ENCODE measurements at places on chromosomes 16 and 17.

DNA sequence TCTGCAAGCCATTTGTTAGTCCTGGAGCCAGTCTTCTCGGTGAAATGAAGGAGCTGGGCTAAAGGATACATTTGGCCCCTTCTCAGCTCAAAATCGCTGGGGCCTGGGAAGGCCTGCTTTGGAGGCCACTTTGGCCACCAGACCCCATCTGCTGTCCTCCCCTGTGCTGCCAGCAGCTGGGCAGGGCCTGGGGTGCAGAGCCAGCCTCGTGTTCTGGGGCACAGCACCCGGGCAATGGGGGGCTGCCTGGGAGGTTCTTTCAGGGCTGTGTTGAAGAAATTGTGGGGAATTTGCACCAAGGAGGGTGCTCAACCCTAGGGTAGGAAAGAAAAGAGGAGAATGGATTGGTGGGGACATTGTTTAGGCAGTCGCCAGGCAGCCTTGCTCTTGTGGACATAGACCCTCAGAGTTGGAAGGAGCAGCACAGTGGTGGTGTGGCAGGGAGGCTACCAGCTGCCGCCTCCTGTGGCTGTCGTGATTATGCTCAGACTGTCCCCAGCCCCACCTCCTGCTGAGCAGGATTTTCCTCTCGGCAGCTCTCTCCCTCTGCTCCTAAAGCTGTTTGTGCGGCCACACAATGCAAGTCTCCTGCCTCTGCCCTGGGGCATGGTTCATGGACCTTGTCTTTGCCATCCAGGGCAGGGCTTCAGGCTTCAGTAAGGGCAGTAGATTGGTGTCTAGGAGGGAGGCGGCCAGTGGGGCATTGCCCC, 174.8 kb downstream of the NTN1 start:
- DNase-seq: no peak

- DNase-seq: peak; percentile 57
These were observed 5.4 kb upstream of the LHX1 start for GRCh38 chr17:36931697-36932382.

GRCh38 chr17:81846743-81847689, 12.2 kb upstream of the PPP1R27 start:
- DNase-seq: no peak

DNA sequence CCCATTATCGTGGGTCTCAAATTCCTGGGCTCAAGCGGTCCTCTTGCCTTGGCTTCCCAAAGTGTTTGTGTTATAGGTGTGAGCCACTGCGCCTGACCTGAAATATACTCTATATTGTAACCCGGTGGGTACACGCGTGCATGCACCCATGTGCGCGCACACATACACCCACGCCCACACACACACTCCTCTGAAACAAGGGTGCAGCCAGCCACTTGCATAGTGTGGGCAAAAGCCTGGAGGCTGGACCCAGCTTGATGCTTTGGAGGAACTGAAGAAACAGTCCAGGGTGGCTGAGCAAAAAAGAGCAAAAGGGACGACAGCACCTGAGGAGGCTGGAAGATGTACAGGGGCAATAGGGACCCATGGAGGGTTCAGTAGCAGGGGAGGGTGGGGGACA, 29.9 kb downstream of the NAGPA start:
- DNase-seq: no peak

GRCh38 chr16:578870-579405, 9.2 kb downstream of the PIGQ start:
- DNase-seq: no peak

- peak; percentile 12 for DNase-seq
These were observed 1032.2 kb downstream of the CDH11 start for GRCh38 chr16:64089697-64090096.

DNA sequence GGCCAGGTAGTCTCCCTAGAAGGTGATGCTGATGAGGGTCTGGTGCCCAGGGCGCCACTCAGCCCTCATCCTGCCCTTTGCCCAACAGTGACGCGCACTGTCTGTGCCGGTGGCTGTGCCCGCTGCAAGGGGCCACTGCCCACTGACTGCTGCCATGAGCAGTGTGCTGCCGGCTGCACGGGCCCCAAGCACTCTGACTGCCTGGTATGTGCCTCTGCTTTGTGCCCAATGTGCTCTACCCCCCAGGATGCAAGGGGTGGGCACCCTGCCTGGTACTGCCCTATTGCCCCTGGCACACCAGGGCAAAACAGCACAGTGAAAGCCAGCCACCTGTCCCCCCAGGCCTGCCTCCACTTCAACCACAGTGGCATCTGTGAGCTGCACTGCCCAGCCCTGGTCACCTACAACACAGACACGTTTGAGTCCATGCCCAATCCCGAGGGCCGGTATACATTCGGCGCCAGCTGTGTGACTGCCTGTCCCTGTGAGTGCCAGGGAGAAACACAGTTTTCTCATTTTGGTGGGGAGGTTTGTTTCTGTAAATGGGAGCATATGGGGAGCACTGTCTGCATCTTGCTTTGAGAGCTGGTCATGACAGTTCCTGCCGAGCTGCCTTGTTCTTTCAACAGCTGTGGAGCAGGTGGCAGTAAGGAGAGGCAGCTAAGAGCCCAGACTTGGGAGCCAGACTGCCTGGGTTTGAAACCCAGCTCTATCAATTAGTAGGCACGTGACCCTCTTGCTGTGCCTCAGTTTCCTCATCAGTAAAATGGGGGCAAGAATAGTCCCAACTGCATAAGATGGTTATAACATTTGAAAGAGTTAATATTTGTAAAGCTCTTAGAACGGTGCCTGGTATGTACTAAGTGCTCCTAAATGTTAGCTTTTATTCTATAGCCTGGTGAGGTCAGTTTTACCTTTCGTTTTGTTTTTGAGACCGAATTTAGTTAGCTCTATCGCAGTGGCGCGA, 10.4 kb downstream of the ERBB2 start:
- no peak for DNase-seq

DNA sequence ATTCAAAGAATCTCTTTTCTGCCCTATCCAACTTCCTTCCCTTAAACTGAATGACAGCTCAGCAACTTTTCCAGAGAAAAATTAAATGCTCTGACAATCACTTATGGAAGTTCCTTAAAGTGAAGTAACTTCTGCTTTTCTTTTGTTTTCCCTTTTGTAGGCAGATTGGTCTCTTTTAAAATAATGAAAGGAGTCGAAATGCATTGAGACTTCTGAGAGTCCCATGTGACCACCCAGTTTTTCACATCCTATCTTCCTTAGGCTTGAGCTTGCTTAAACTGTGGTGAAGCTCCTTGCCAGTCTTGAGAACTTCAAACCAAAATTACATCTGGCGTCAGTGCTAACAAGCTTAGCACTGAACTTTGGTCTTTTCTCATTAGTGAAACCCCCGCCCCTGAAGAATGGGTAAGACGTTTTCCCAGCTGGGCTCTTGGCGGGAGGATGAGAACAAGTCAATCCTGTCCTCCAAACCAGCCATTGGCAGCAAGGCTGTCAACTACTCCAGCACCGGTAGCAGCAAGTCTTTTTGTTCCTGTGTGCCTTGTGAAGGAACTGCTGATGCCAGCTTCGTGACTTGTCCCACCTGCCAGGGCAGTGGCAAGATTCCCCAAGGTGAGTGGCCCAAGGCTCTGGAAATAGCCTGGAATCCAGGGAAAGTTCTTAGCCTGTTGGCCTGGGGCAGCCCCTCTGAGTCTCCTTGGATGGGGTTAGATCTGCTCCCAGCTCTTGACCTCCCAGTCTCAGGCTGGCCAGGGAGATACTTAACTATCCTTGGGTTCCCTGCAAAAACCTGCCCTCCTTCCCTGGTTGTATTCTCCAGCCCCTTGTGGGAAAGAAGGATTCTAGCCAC, 1.2 kb downstream of the TMEM106A start:
- no peak for DNase-seq

- DNase-seq: no peak
These were observed 8.6 kb downstream of the CYB561 start for GRCh38 chr17:63437287-63438091.

GRCh38 chr17:30274887-30275286, 16.9 kb downstream of the BLMH start:
- no peak for DNase-seq

DNA sequence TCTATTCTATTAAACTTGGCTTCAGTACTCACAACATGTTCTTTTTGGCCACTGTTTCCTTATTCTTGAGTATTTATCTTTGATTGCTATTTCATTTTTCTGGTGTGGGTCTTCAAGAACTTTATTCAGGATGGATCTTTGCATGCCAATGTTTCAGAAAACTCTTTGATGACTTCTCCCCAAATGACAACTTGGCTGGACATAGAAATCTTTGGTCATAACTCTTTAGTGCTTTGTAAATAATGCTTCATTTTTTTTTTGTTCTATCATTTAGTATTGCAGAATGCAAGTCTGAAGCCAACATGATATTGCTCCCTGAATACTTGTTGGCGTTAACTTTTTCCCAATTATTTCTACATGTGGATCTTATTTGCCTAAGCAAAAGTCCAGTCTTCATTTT, 103.6 kb upstream of the HS3ST2 start:
- DNase-seq: no peak

GRCh38 chr16:13426269-13426668, 493.7 kb upstream of the ERCC4 start:
- no peak for DNase-seq

DNA sequence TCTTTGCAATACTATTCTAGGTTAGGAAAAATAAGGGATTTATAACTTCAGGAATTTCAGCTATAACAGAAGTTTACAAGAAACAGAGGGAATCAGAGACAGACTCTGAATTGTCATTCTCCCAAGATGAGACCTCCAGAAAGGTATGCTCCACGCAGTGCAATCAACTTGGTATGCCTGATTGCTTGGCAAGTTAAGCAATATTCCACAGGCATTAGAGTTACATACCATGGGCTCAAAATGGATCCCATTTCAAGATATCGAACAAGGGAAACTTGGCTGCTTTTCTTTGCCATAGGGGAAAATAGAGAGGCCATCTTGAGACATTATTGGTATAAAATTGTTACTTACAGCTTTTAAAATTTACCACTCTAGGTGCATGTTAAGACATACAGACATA, 615.6 kb upstream of the SOX9 start:
- no peak for DNase-seq

DNA sequence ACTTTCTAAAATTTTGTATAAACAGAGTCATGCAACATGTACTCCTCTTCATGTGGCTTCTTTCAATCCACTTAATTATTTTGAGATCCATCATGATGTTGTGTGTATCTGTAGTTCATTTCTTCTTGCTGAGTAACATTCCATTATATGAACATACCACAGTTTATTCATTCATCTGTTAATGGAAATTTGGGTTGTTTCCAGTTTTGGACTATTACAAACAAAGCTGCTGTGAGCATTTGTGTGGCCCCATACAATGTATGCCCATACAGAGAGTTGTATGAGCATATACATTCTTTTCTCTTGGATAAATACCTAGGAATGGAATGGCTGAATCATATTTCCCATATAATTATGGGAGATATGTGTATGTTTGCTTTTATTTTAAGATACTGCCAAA, 85.6 kb downstream of the CLEC16A start:
- no peak for DNase-seq

- no peak for DNase-seq
These were observed 26.0 kb downstream of the DYNLL2 start for GRCh38 chr17:58109197-58109596.

DNA sequence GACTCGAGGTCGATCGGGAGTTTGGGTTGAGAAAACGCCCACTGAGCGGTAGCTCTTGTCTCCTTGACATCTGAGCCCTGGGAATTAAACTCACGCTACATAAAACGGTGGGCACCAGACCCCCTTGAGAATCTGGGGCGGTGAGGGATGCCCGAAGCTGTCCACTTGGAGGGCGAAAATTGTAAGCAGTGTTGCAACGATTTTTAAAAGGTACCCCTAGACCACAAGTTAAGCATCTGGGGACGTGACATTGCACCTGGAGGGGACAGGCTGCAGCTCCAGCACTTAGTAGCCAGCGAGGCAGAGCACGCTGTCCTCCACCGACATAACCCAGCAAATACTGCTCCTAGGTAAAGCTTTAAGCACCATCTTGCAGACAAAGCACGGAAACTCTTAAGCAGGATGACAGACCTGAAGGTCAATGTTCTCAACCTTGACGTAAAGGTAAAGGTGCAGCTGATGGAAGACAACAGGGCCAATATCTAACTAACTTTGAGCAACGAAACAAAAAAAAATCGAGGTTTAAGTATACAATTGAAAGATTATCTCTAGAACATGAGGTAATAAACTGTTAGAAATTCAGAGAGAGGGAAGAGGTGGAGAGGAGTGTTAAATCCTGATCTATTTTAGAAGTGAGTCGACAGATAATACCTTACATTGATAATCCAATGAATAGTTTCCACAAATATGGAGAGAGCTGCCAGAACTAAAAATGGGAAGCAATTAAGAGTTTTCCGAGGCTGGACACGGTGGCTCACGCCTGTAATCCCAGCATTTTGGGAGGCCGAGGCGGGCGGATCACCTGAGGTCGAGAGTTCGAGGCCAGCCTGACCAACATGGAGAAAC, 921 bp upstream of the CDR2 start:
- DNase-seq: no peak

DNA sequence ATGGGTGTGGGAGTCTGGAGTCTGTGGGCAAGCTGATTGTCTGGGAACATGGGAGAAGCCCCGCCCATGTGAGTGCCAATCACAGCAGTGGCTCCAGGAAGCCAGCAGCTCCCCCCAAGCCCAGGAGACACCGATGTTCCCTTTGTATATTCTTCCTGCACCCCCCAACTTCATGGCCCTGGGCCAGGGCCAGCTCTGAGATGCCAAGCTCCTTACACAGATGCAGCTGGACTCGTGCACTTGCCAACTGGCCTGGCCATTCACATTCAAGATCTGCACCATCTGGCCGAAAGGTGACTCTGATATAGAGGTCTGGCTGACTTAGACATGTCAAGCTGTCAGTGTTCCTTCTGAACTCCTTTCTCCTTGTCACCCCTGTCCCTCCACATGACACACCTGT, 50.5 kb downstream of the CACNG5 start:
- peak; percentile 11 for DNase-seq

- DNase-seq: no peak
These were observed 270.6 kb downstream of the CPPED1 start for GRCh38 chr16:12532871-12533610.

GRCh38 chr17:50052822-50053653, 2.9 kb upstream of the ITGA3 start:
- DNase-seq: no peak

DNA sequence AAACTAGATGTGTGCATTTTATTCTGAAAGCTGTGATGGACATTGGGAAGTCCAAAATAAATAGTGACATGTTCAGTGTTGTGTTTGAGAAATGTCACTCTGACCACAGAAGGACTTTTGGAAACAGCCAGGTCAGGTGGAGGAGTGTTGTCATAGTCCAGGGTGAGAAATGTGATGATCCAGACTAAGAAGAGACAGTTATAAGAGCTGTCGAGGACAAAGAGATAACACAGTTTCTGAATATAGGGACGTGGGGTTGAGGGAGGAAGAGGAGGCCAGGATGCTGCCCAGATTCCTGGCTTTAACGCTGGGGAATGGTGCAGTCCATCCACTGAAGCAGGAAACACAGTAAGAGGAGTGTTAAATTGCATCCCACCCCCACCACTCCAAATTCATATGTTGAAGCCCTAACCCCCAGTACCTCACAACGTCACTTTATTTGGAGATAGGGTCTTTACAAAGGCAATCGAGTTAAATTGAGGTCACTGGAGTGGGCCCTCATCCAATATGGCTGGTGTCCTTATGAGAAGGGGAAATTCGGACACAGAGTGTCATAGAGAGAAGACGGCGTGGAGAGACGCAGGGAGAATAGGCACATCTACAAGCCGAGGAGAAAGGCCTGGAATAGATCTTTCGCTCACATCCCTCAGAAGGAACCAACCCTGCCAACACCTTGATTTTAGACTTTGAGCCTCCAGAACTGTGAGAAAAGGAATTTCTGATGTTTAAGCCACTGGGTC, 71.3 kb downstream of the VAT1L start:
- no peak for DNase-seq

Measured in NCI-H1105 treated with DMSO at 0.1 percent for 48 hours (cell line).